ENCODE measurements at places on chromosomes 12 and 14. TPM values are rescaled to one million over a fixed set of nuclear protein-coding genes. Genes with fewer than 3 reads are reported as not detected.

The SRRM4 gene
- total RNA-seq, result 0.19 TPM

DNA sequence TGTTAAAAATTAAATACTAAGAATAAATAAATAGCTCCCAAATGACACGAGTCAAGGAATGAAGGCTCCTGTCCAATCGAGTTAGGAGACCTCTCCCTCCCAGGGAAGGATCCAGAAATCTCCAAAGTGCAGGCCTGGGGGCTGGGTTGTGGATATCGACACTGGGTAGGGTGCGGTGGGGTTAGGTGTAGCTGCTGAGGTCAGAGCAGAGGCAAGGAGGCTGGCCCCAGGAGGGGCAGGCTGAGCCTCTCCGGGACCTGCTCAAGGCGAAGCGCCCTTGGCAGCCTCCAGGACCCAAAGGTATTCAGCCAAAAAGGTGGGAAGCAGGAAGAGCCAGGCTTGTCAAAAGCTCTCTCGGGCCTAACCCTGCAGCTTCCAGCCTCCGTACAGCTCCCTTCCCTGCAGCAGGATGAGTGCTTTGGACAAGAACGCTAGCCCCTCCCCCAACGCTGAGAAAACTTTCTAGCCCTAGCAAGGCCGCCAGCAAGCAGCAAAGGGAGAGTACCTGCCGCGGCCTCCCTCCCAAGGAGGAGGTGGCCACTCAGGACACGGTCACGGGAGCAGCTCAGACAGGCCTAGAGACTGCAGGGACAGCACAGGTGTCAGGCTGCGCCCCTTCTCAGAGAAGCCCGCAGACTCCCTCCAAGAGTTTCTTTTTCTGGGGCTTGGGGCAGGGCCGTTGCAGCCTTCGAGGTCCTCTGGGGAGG lies 3.7 kb upstream of the PNMA1 start:
- H3K4me3 ChIP-seq, result peak overlapping the region; percentile 47
- H3K36me3 ChIP-seq, result peaks cover 75% of the 10 kb centered on the region
- H3K27me3 ChIP-seq, result no peaks in the 10 kb centered on the region
- H3K4me1 ChIP-seq, result peaks cover 58% of the 10 kb centered on the region

DNA sequence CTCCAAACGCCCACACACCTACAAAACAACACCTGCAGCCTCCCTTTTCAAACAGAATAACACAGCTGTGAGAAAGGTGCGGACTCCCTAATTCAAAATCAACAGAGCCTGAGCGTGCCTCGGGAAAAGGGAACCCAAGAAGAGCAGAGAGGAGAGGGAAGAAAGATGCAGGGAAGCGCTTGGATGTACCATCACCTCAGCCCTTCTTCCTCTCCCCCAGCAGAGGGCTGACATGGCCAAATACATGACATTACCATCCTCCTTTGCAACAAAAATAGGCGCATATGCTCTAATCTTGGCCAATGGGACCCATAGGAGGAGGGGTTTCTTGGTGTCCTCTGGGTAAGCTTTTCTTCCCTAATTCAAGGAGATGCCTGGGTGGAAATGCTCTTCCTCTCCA lies 78.0 kb downstream of the CPSF2 start:
- no peak overlapping the region for H3K4me3 ChIP-seq
- peaks cover 63% of the 10 kb centered on the region for H3K27me3 ChIP-seq
- H3K27ac ChIP-seq, result no peak overlapping the region
- no peaks in the 10 kb centered on the region for H3K4me1 ChIP-seq
- no peak for DNase-seq
- no peaks in the 10 kb centered on the region for H3K36me3 ChIP-seq

The ACVRL1 gene
- total RNA-seq, result 36.9 TPM

DNA sequence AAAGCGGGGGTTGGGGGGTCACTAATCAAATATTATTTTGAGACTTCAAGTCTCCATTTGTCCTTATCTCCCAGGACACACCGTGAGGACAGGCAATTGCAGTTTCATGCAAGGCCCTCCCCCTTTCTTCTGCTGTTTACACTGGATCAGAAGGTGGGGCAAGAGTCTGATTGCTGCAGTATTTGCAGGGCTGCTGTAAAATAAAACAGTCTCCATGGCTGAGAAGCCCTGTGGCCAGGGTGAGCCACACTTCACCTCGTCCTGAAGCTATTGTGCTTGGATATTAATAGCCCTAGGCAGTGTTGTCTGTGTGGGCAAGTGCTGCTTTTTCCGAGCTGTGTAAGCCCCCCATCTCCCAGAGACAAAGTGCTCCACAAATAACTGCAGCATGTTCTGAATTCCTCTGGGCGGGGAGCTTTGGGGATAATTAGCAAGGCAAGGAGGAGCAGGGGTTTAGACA lies 187.4 kb upstream of the NTF3 start:
- H3K27ac ChIP-seq, result no peak overlapping the region
- no peaks in the 10 kb centered on the region for H3K36me3 ChIP-seq
- DNase-seq, result no peak
- H3K27me3 ChIP-seq, result no peaks in the 10 kb centered on the region
- no peak overlapping the region for H3K4me3 ChIP-seq
- H3K4me1 ChIP-seq, result peaks cover 25% of the 10 kb centered on the region

- no peak overlapping the region for H3K27ac ChIP-seq
- peaks cover 20% of the 10 kb centered on the region for H3K4me1 ChIP-seq
- no peak for DNase-seq
Observed at GRCh38 chr12:103924761-103925641, 5.2 kb upstream of the HSP90B1 start.

DNA sequence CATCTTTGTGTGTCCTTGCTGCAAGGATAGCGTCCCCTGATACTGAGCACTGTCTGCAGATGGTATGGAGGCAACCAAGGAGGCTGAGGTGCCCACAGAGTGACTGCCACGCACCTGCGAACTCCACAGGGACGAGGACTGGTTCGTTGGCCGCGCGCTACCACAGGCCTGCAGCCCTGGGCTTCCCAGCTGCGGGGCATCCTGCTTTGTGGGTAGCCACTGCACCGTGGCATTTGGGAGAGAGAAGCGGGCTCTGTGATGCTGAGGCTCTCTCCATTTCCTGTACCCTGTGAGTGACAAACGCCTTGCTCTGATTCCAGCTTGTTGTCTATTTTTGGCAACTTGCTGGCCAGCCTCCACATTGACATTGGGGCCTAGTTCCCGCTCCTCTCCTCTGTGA lies 76.3 kb downstream of the SLC15A4 start:
- peaks cover 61% of the 10 kb centered on the region for H3K27me3 ChIP-seq
- no peak for DNase-seq
- H3K4me1 ChIP-seq, result no peaks in the 10 kb centered on the region
- no peak overlapping the region for H3K4me3 ChIP-seq
- H3K27ac ChIP-seq, result no peak overlapping the region

DNA sequence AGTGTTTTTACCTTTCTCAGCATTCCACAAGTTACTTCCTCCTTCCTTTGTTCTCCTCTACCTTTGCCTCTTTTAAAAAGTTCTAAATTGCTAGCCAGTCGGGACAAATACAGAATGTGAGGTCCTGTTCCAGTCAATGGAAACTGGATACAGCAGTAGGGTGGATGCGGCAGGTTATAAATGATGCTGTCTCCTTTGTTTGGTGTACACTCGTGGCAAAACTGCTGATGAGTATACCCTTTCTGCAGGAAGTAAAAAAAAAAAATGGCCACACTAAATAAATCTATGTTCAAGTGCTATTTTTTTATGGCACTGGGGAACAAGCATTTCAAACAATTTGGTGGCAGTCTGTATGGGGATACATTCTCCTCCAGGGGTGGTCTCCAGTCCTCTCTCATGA lies 27.5 kb downstream of the KLRK1 start:
- no peaks in the 10 kb centered on the region for H3K36me3 ChIP-seq
- H3K4me3 ChIP-seq, result no peak overlapping the region
- no peak overlapping the region for H3K27ac ChIP-seq
